IPS DF 19.7 (cell line): ENCODE measurements at places on chromosomes 12 and 14.

DNA sequence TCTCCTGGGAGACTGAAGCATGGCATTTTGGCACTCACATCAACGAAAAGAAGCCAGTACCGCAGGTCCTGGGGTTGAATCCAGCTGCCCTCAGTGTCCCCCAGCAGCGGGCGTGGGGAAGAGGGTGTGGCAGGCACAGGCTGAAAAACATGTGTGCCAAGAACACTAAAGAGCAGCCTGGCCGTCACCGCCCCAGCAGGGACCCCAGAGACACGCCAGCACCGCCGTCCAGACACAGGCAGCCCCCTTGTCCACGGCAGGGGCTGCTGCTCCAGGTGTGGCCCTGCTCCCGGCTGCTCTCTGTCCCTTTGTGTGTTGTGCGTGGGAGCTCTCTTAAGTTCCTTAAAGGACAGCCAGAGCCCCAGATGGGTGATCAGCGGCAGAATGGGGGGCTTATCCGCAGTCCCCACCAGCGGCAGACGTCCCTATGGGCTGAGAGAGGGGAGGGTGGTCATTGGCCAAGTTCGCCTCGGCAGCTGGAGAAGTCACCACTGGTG is 556 bp downstream of the PHETA1 start:
- no peak for DNase-seq

DNA sequence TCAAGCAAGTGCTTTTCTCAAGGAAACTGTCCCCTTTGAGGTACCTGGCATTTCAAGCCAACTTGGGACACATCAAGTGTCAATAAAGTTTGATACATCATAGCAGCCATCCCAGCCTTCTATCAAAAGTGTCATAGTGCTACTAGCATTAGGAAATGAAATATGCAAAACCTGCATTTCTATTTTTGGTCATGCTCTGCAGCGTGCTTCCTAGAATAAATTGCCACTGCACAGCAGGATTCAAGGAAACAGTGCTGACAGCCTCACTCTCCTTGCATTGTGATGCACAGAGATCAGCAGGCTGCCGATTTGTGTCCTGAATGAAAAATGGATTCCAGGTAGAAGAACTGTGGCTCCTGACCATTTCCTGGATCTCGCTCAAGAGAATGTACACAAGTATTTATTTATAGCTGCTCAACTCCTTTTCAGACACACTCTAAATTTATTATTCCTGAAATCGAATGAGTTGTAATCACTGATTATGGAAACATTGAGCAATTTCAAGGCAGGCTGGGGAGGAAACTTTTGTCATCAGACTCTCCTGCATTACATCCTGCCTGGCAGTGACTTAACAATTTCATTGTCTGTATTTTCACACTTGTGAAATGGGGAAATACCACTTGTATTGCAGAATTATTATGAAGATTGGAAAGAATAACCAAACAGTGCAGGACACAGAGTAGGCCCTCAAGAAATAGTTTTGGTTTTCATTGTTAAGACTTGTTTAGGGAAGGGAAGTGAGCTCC is 120.9 kb downstream of the SLC38A6 start:
- peak; percentile 61 for DNase-seq

GRCh38 chr12:76398106-76398505 is 49.9 kb upstream of the BBS10 start:
- no peak for DNase-seq

DNA sequence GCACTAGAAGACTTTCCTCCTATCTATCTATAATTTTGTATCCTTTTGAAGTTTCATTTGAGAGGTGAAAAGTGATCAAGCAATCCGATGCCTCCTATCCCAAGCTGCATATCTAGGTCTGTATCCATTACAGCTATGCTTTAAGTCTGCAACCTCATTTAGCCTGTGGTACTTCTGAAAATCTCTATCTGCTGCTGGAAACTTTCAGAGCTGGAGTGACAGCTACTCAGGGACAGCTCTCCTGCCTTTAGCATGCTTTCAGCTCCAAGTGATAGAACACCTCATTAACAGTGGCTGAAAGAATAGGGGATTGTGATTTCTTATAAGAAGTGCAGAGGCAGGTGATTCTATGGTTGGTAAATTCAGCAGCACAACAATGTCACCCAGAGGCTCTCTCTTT is 1153.5 kb downstream of the AACS start:
- no peak for DNase-seq

DNA sequence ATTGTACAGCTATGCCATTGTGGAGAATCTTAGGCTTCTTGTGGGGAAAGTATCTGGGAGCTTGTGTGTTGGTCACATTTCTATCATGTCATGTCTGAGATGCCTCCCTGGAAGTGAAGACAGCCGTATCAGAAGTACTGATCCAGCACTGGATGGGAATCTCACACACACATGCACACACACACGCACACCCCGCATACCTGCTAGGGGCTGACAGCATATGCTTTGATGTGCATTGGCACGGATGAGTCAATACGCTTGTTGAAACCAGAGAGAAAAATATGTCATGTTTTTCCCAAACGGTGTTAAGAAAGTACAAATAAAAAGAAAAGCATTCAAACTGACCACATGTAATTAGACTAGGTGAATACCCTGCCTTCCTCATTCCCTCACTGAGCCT is 260.8 kb downstream of the KTN1 start:
- DNase-seq: no peak

- DNase-seq: no peak
Observed at GRCh38 chr12:25550186-25550585, 2.9 kb downstream of the LMNTD1 start.

DNA sequence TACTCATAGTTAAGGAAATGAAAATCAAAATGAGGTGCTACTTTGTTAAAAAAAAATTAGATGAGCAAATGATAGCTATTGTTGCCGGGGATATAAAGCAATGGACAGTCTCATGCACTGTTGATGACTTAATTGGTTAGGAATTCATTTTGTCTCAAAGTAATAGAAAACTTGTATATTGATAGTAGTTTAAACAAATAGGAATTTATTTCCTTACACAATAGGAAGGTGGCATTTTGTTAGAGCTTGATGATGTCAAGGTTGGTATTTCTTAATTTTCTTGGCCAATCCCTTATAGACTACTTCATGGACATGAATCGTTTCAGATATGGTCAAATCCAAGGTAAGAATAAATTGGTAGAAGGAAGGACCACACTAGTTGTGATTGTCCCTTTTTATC is 7.8 kb downstream of the PRPF39 start:
- DNase-seq: no peak

- no peak for DNase-seq
Observed at GRCh38 chr14:105055736-105056302, 9.4 kb downstream of the GPR132 start.
